ENCODE measurements at places on chromosomes 5 and 9.
A peak's percentile ranks its signal among the peaks of the same experiment; 100 is the strongest.

DNA sequence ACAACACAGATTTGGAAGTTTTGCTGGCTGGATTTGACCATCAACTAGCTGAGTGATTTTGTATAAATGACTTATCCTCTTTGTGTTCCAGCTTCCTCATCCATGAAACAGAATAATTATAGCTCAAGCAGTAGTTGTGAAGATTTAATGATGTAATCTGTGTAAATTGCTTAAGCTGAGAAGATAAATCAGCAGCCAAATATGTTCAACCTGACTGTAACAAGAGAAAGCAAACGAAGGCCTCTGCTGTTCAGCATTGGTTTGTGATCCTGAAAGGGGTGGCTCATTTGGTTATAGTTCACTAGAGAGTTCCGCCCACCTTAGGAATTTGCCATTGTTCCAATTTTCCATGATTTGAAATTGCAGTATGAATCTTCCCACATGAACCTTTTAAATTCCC, 75.7 kb upstream of the CCDC112 start:
- DNase-seq, result peak; percentile 29

GRCh38 chr9:89274838-89275237, 36.2 kb upstream of the CKS2 start:
- DNase-seq, result no peak

DNA sequence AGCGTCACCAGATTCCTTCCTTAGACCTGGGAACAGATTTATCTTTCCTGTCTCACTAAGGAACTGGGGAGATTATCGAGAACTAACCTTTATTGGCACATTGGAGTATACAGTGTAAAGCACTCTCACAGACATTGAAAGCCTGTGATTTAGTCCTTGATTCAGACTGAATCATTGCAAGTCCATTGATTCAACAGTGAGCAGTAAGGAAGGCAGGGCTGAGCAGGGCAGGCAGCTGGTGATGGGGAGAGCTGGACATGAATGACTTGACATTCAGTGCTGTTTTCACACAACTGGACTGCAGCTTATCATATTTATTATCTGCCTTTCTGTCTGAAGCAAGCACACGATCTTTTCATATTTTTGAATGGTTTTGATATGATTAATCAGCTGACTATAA, 16.2 kb downstream of the ISOC1 start:
- DNase-seq, result no peak

GRCh38 chr9:121954477-121955140, 138.5 kb downstream of the TTLL11 start:
- no peak for DNase-seq

- DNase-seq, result peak; percentile 70
Measured at GRCh38 chr5:168679515-168679920, 100.3 kb upstream of the PANK3 start.

GRCh38 chr5:78647351-78647818, 1.2 kb downstream of the LHFPL2 start:
- DNase-seq, result peak; percentile 27

DNA sequence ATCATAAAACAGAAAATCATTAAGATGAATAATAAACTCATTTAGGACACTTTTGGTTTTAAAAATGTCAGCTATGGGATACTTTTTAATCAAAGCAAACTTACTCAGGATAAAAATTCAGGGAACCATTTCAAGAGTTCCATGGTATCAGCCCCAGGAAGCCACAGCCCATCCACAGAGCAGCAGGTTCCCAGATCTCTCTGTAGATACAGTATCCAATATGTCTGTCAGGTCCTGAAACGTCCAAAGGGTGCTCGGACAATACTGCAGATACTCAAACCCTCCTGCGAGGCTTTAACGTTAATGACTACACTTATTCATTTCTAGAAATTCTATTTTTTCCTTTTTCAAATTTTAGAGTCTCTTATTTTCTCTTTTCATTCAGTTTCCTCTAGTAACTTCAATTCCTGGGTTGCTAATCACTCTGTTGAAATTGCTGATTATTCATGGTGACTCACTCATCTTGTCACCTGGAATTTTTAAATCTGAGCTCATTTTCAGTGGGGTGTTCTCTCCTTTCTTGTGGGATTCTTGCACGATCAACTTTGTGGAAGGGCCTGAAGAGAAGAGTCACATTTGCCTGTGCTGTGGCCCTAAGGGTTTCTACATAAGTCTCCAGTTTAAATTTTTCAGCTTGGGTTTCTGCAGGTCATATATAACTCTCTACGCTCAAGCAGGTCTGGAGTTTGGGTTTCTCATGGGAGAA, 435.8 kb downstream of the CTNND2 start:
- no peak for DNase-seq

GRCh38 chr9:97593960-97594359, 39.2 kb downstream of the TSTD2 start:
- DNase-seq, result no peak

DNA sequence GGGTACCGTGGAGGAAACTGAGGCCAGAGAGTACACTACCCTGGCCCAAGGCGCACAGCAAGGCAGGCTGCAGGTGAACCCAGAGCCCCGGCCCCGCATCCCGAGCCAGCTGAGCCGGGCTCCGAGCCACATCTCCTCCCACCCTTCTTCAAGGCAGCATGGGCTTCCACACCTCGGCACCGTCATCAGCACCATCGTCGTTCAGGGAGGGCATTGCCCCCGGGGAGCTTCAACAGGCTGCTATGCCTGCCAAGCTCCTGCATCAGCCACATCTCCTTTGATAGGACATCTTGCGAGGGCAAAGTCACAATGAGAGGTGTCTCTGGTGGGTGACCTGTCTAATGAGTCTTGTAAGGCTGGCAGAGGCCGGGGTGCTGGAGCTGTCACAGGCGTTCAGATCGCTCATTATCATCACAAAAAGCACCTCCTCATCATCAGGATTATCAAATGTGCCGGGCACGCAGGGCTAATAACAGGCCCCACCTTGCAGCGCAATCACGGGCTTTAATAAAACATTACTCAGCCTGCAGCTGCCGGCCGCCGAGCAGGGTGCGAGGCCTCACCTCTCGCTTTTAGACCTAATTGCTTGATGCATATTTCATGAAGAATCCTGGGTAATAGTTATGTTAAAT, 20.0 kb upstream of the SLC25A51 start:
- DNase-seq, result no peak

GRCh38 chr5:133681896-133682295, 69.6 kb upstream of the FSTL4 start:
- DNase-seq, result no peak

- DNase-seq, result no peak
Measured at GRCh38 chr9:79598562-79599345, 27.0 kb downstream of the TLE4 start.

DNA sequence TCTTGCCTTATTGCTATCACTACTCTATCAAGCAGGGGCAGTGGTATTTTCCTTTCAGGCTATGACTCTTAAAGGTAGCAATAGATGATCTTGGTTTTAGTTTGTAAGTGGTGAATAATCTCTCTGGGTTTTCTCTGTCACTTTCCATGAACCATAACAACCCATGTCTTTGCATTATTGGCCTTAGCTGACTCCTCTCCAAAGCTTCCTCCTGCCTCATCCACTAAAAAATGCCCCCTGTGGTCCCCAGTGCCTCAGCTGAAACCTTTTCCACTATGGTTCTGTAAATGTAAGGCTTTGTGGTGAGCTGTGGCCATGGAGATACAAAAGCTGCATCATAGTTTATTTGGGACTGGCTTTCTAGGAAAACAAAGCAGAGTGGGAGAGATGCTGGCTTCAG, 128.8 kb downstream of the GPBP1 start:
- DNase-seq, result no peak

Measured in A673 (cell line).